HuH-7 (cell line): ENCODE measurements at places on chromosomes 7 and 10.
A peak's percentile ranks its signal among the peaks of the same experiment; 100 is the strongest.

GRCh38 chr7:492714-493065 is 27.0 kb downstream of the PDGFA start:
- DNase-seq = no peak

DNA sequence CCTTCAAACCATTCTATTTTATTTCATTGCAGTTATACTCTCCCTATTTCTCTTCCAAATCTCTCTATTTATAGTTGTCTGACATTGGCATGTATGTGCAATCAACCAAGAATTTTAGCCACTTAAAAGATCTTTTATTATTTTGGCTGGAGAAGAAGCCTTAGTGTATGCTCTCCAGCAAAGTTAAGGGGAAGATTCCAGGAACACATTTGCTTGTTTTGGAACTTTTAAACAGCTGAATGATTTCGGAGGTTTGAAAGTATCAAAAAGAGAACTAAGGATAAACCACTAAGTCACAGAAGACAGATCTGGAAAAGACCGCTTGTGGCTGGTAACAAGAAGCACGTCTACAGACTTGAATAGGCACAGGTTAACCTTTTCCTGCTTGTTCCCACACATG is 182.2 kb upstream of the FZD1 start:
- DNase-seq = no peak

GRCh38 chr10:59079386-59080226 is 96.8 kb upstream of the PHYHIPL start:
- DNase-seq = no peak

DNA sequence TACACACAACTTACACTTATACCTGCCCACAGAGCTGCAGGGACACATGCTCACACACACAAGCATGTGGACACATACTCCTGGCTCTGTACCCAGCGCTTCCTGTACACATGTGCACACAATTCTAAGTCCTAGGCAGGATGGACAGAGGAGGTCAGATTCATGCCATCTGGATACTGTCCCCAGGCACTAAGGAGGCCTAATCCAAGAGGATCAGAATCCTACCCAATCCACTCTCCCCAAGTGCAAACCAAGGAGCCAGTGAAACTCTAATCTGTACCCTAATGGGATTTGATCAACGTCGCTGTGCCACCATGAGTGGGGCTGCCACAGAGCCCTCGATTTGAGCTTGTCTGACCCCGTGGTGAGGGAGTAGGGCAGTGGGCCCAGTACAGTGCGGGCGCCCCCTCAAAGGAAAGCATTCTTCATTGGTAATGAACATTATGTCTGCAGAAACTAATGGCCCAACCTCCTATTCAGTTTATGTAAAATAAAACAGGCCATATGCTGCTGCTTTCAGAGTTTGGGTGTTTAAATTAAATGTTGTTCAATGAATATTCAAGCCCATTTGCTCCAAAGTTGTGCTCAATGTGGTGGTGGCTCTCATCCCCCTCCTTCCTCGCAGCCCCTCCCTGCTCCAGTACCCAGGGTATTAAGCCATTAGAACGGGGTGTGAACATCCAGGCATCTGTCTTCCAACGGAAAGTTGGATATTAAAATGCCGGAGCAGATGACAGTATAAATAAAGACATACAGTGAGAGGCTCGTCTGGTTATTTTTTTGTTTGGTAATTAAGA is 26.4 kb downstream of the RPS24 start:
- DNase-seq = no peak

DNA sequence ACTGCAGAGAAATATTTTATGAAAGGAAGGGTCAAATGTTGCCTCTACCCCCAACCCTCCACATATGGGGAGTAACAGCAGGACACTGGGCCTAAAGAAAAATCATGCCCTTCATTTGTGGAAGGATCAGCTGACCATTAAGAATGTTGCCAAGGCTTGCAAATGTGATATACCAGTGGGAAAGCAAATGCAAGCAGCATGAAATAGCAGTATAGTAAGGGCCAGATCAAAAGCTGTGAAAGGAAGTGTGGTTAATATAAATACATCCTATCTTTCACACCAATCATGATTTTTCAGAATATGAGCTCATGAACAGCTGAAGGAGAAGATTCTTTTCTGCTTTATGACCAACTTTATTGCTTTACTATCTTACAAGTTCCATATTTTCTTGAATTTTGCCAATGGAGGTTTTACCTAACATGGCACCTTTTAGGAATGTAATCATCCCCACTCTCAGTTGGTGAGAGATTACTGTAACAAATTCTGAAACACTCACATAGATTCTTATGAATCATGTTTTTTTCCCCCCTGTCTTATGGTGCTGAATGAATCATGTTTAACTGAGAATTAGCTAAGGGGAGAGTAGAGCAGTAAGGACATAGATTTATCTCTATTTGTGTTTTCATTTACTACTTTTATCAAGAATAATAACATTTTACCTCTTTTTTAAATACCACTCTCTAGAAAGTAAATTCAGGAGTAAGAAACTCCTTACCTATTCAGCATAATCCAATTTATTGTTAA is 12.1 kb upstream of the ATAD1 start:
- no peak for DNase-seq

DNA sequence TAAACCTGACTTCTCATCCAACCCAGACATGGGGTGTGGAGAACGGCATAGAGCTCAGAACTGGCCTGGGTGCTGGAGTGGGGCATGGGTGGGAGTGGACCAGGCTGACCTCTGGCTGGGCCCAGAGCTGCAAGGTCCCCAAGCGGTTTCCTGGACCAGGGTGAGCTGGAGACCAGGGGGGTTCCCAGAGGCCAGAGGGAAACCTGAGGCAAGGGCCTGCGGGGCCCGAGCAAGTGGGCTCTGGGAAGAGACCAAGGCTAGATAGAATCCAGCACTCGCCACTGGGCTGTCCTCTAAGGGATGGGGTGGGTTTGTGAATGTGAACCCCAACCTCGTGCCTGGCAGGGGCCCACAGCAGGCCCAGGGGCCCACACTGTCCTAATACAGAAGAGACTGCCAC is 39.4 kb upstream of the RET start:
- no peak for DNase-seq

GRCh38 chr7:87218796-87219544 is 562 bp downstream of the TMEM243 start:
- DNase-seq = peak; percentile 49

GRCh38 chr7:113705439-113705838 is 213.4 kb downstream of the PPP1R3A start:
- no peak for DNase-seq

DNA sequence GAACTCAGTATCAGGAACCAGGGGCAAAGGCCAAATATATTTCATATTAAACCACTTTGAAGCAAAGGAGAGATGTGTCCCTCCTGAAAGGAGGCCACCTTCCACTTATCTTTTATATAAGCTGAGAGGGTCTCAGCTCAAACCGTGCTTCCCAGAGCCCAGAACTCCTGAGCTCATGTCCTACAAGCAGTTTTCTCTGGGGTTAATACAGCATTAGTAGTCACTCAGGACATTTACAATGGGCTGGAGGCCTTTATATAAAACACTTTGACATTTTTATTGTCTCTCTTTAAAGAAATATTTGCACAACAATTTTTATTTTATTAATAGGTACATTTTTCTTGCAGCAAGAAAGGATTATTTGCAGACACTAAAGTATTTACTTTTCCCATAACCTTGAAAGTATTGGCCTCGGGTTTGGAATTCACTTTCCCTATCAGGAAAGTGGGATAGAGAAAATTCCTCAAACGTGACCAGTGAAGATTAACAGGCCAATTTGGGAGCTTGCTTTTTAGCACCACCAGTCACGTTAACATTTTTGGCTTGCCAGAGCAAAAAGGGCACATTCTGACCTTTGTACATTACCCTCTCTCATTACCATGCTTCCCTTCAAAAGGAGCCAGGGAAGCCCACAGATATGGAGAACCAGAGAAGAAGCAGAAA is 464.9 kb upstream of the NRP1 start:
- DNase-seq = peak; percentile 42
